ENCODE measurements at places on chromosomes 6 and 20.

GRCh38 chr6:84150705-84151104, 76.7 kb downstream of the CEP162 start:
- peak; percentile 2 for DNase-seq

DNA sequence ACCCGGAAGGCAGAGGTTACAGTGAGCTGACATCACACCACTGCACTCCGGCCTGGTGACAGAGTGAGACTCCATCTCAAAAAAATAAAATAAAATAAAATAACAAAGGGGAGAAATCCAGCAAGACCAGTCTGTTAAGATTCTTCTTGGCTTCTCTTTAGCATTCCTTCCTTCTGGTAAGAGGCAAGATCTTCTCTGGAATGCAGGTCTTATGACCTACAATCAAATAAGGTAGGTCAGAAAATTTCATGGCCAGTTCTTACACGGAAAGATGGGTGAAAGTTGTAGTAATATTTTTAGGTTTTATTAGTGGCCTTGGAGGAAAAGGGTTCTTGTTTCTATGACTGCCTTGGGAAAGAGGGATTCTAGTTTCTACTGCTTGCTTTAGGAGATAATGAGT, 180.9 kb downstream of the FUT9 start:
- DNase-seq, result no peak

DNA sequence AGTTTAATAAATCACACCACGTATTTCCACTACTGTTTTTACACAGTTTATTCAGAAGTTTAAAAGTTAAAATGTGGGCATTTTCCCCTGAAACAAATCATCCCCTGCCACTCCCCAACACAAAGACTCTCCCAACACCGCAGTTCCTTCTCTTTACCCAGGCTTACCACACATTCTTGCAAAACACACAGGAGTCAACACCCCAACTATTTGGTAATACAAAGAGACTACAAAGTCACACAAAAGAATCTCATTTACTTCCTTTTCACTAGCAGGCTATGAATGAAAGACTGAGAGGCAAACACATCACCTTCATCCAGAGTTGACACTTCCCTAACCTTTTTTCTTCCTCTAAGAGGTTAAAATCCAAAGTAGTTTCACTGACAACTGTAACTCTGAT, 51.1 kb downstream of the KCTD20 start:
- DNase-seq, result peak; percentile 11

- DNase-seq, result no peak
Observed at GRCh38 chr6:47106721-47107197, 64.6 kb upstream of the ADGRF1 start.

- no peak for DNase-seq
Observed at GRCh38 chr6:7311917-7312615, 933 bp downstream of the SSR1 start.

GRCh38 chr6:27505209-27506027, 32.5 kb upstream of the ZNF184 start:
- DNase-seq, result no peak

DNA sequence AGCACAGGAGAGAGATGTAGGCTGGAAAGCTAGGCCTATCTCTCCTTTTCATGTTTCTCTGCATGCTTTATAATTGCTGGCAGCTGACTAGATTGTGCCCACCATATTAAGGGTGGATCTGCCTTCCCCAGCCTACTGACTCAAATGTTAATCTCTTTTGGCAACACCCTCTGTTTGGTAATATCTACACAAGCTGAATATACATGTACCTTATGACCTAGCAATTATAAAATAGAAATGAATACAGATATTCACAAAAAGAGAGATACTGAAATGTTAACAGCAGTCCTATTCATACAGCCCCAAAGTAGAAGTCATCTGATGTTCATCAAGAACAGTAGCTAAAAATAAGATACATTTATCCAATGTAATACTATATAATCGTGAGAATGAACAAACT, 429.6 kb downstream of the EPM2A start:
- no peak for DNase-seq

DNA sequence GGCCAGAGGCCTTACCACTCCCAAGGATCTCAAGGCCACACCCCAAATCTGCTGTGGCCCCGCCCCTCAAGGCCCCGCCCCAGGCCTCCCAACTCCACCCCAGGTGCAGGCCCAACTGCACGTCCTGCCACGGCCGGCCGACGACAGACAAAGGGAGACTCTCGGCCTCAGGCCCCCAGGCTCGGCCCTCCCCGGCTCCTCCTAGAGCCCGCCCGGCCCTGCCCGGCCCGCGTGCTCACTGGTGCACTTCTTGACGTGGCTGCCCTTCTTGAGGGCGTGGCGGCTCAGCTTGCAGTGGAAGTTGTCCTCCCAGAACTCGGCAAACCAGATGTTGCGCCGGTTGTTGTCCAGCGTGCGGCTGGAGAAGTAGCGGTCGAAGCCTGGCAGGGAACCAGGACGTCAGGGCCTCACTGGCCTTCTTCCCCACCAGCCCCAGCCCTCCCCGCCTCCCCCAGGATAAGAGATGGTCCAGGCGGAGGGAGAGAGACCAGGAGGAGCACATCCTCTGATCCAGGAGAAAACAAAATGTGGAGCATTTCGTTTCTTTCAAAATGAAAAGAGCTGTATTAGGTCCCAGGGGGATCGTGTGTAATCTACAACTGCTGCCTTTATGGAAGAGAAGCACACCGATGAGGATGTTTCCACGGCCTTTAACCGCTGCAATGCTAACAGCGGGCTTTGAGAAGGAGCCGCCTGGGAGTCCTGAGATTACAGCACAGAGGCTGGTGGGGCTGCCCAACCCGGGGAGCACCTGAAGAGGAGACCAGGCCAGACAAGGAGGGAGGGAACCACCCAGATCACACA, 89.4 kb downstream of the GRM4 start:
- no peak for DNase-seq

GRCh38 chr20:58251979-58252591, 23.6 kb upstream of the ANKRD60 start:
- DNase-seq, result no peak

GRCh38 chr20:61942526-61942925, 123.2 kb downstream of the TAF4 start:
- DNase-seq, result no peak

- DNase-seq, result no peak
Observed at GRCh38 chr6:85580118-85580877, 13.4 kb downstream of the SNX14 start.

DNA sequence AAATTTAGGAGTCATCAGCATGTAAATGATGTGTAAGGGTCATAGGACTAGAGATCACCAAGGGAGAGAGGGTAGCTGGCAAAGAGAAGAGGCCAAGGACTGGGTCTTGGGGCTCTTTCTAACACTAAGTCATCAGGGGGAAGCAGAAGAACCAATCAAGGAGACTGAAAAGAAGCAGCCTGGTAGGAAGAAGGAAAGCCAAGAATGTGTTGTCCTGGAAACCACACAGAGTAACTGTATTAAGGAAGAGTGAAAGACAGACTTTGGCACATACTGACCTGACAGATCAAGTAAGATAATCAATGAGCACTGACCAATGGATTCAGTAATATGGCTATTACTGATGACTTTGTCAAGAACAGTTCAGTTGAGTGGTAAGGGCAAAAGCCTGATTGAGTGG, 42.3 kb upstream of the LAMA4 start:
- DNase-seq, result no peak

GRCh38 chr20:58001381-58001780, 227.1 kb downstream of the ANKRD60 start:
- DNase-seq, result no peak

DNA sequence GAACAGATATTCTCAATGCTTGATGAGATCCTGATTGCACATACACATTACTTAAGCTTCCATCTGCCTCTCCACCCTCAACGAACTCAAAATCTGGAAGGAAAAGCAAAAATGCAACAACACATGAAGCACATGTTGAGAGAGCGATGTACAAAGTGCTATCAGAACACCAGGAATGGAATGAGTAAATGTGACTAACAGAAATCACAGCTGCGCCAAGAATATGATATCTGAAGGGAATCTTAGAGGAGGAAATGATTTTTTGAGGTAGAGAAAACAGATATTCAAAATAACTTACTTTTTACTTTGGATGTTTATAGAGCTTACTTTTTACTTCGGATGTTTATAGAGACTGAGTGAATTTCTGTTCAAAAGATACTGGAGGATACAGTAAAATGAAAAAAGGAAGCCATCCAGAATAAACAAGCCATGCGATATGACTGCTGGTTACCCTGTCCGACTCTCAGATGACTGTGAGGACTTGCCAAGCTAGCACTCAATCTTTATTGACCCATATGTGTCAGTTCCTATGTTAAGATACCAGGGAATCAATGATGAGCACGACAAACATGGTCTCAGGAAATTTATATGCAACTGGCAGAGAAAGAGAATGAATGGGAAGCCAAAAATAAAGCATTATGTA, 102.0 kb downstream of the SMLR1 start:
- no peak for DNase-seq

GRCh38 chr6:162178666-162179065, 548.9 kb downstream of the PRKN start:
- DNase-seq, result no peak

GRCh38 chr20:16654858-16655535, 74.8 kb upstream of the SNRPB2 start:
- DNase-seq, result no peak

- DNase-seq, result no peak
Observed at GRCh38 chr6:45721665-45722064, 294.0 kb downstream of the CLIC5 start.

DNA sequence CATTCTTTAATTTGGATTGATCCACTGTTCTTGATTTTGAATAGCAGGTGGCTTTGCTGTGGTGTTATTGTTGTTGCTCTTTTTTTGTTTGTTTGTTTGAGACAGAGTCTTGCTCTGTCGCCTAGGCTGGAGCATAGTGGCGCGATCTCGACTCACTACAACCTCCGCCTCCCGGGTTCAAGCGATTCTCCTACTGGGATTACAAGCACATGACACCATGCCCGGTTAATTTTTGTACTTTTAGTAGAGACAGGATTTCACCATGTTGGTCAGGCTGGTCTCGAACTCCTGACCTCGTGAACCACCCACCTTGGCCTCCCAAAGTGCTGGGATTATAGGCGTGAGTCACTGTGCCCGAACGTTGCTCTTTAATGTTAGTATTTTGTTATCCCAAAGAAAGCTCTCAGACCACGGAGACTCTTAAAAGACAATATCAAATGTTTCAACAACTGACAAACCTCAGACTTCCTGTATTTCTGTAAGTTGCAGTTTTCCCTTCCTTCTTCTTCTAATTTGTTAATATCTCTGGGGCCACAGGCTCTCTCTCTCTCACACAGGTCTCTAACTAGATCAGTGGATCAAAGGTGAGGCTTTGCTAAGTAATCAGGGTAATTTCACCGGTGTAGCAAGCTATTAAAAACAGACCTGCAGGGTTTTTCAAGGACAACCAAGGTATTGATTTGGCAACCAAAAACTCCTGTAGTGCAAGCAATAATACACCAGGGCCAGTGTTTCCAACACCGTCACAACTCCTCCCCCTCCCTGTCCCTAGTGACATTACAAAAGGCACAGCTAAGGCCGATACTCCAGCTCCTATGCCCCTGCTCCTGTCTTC, 48.8 kb upstream of the ZNF217 start:
- peak; percentile 90 for DNase-seq

All from common myeloid progenitor, CD34-positive (primary cell).